Cardiac atrium fibroblast (primary cell): ENCODE measurements at places on chromosomes 4 and X. TPM values are rescaled to one million over a fixed set of nuclear protein-coding genes. Genes with fewer than 3 reads are reported as not detected.

The NLRP2B gene
- total RNA-seq = not detected in 2 replicates

The RHOXF1 gene
- not detected in 2 replicates for total RNA-seq

The SLITRK4 gene
- 4.1 and 5.2 TPM in 2 replicates for total RNA-seq

The PABPC4L gene
- total RNA-seq = 0.49 and 0.72 TPM in 2 replicates

The AREG gene
- 1.6 and 13.9 TPM in 2 replicates for total RNA-seq

The DACH2 gene
- total RNA-seq = not detected in 2 replicates

The ZNF81 gene
- total RNA-seq = 3.1 and 3.6 TPM in 2 replicates

The SPARCL1 gene
- 61.2 and 133 TPM in 2 replicates for total RNA-seq

The ARHGAP10 gene
- total RNA-seq = 19.3 and 20.9 TPM in 2 replicates

The EGFL6 gene
- total RNA-seq = not detected in 2 replicates

The ZRSR2 gene
- 0.90 and 2.4 TPM in 2 replicates for total RNA-seq

The GAGE12H gene
- total RNA-seq = not detected in 2 replicates

The SEC31A gene
- 201 and 264 TPM in 2 replicates for total RNA-seq

The CLCN4 gene
- 10.1 and 12.8 TPM in 2 replicates for total RNA-seq

The CAPN6 gene
- total RNA-seq = not detected in 2 replicates

The MAGEA2 gene
- not detected in 2 replicates for total RNA-seq

The OGT gene
- total RNA-seq = 42.8 and 90.4 TPM in 2 replicates

The POLN gene
- 1.1 and 3.7 TPM in 2 replicates for total RNA-seq

The CCDC160 gene
- not detected in 2 replicates for total RNA-seq

The SYTL5 gene
- total RNA-seq = not detected in 2 replicates

The HTN3 gene
- total RNA-seq = not detected in 2 replicates

The MAGEA11 gene
- not detected in 2 replicates for total RNA-seq

The GAGE1 gene
- total RNA-seq = not detected in 2 replicates

The SPANXN2 gene
- not detected in 2 replicates for total RNA-seq

The ZNF275 gene
- 10.5 and 12.5 TPM in 2 replicates for total RNA-seq

The RIPPLY1 gene
- not detected in 2 replicates for total RNA-seq

The PNMA6F gene
- total RNA-seq = not detected in 2 replicates

The VCX gene
- not detected in 2 replicates for total RNA-seq

The FSTL5 gene
- not detected in 2 replicates for total RNA-seq
